Uterus (tissue), 4 donors: ENCODE measurements at places on chromosomes 7 and 10.

GRCh38 chr7:126803060-126803665 lies 449.6 kb downstream of the GRM8 start:
- no peaks in the 10 kb centered on the region for H3K27me3 ChIP-seq
- no peak overlapping the region for H3K27ac ChIP-seq
- no peak overlapping the region for H3K4me3 ChIP-seq
- H3K36me3 ChIP-seq: no peaks in the 10 kb centered on the region
- no peaks in the 10 kb centered on the region for H3K4me1 ChIP-seq
- DNase-seq: no peak

DNA sequence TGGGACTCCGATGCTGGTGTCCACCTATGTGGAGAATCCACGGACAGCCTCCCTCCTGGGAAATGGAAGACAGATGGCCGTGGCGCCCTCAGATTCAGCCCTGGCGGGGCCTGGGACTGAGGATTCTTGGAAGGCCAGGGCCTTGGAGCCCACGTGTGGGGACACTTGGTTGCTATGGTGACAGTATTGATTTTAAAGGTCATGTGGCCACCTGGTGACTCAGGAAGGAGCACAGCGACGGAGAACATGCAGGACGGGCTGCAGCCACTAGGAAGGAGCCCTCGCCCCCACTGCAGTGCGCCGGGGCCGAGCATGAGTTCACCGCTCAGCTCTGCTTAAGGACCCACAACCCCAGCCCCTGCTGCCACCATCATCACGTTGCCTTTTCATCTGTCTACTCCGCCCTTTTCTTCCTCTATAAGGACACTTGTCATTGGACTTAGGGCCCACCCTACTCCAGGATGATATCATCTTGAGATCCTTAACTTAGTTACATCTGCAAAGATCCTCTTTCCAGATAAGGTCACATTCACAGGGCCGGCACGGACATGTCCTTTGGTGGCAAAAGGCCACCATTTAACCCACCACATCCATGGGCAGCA lies 3.7 kb upstream of the STK32C start:
- H3K4me3 ChIP-seq: no peak overlapping the region
- H3K27ac ChIP-seq: no peak overlapping the region
- H3K4me1 ChIP-seq: no peaks in the 10 kb centered on the region
- no peaks in the 10 kb centered on the region for H3K27me3 ChIP-seq

GRCh38 chr7:66725843-66726242 lies 14.7 kb upstream of the RABGEF1 start:
- no peaks in the 10 kb centered on the region for H3K36me3 ChIP-seq
- no peaks in the 10 kb centered on the region for H3K4me1 ChIP-seq
- H3K27me3 ChIP-seq: no peaks in the 10 kb centered on the region
- H3K4me3 ChIP-seq: no peak overlapping the region

- no peaks in the 10 kb centered on the region for H3K27me3 ChIP-seq
- no peak overlapping the region for H3K4me3 ChIP-seq
- DNase-seq: no peak
- no peaks in the 10 kb centered on the region for H3K4me1 ChIP-seq
- no peak overlapping the region for H3K27ac ChIP-seq
Observed at GRCh38 chr10:67697724-67698131, 1.7 kb upstream of the CTNNA3 start.

DNA sequence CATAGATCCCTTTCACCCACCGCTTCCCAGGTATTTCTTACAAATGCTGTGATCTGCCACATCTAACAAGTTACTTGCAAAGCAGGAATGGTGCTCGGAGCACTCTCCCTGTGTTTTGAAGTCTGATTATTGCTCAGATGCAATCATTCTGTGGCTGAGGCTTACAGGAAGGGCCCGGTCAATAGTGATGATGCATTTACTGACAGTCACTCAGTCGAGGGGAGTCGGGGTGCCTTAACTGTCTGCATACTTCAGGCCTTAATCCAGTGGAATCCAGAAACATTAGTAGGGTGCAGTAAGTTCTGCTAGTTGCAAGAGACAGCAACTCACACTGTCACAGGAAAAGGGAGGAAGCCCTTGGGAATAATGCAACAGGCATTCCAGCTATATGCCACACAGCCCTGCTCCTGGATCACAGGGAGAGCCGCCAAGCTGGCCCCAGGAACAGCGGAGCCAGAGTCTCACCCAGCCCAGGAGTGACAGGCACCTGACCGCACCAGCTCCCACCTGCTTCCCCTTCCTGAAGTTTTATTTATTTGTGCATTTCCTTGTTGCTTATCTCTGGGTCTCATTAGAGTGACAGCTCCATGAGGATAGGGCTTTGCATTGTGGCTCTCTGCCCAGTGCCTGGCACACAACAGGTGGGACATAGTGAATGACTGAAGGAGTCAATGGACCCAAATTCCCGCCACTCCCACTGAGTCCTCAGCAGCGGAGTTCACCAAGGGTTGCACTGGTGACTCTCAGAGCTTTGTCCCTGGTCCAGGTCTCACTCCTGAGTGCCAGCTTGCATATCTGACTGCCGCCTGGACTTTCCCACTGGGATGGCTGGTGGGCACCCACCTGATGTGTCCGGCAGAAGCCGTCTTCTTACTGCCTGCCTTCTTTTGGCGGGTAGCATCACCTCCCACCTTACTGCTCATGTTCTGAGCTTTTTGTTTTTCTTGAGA lies 212.5 kb upstream of the SH2B2 start:
- no peaks in the 10 kb centered on the region for H3K4me1 ChIP-seq
- H3K27ac ChIP-seq: no peak overlapping the region
- no peak for DNase-seq
- H3K27me3 ChIP-seq: no peaks in the 10 kb centered on the region
- no peaks in the 10 kb centered on the region for H3K36me3 ChIP-seq

- H3K36me3 ChIP-seq: no peaks in the 10 kb centered on the region
- no peak for DNase-seq
- no peak overlapping the region for H3K27ac ChIP-seq
- no peaks in the 10 kb centered on the region for H3K27me3 ChIP-seq
- no peak overlapping the region for H3K4me3 ChIP-seq
Observed at GRCh38 chr7:110522761-110523200, 568.1 kb upstream of the LRRN3 start.

DNA sequence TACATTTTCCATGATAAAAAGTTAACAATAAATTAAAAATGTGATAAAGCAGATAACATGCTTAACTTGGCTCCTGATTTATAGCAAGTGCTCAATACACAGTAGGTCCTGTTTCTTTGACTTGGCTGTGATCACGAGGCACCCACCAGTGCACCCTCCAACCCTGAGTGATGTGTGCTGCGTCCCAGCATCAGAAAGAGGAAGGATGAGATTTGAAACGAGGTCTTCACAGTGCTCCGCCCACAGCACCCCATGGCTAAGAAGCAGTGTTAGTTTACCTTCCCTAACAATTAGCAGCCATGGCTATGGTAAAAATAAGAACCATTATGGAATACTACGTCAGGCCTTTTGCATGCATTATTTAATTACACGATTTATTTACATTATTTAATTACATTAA lies 292.0 kb upstream of the ZMIZ1 start:
- H3K36me3 ChIP-seq: no peaks in the 10 kb centered on the region
- H3K4me1 ChIP-seq: peaks cover 9% of the 10 kb centered on the region
- DNase-seq: peak; percentile 10
- no peak overlapping the region for H3K4me3 ChIP-seq

DNA sequence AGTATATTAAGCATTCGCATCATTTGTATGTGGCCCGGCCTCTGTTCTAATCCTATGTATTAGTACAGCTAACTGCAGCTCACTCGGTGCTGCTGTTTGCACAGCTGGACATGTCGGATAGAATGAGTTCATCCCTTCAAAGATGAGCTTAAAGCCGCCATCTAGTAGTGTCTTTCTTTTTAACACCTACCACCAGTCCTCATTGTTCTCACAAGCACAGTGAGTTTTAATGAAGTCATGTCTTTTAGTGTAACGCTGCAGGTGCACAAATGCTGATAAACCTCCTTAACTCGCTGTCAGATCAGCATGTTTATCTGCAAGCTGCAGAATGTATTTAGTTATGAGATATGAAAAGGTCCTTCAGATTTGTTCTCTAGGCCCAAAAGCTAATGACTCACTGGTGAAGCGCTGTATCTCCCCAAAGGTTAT lies 247.5 kb downstream of the MTERF1 start:
- no peak overlapping the region for H3K4me3 ChIP-seq
- no peak overlapping the region for H3K27ac ChIP-seq
- no peaks in the 10 kb centered on the region for H3K4me1 ChIP-seq
- H3K27me3 ChIP-seq: no peaks in the 10 kb centered on the region
- no peak for DNase-seq

DNA sequence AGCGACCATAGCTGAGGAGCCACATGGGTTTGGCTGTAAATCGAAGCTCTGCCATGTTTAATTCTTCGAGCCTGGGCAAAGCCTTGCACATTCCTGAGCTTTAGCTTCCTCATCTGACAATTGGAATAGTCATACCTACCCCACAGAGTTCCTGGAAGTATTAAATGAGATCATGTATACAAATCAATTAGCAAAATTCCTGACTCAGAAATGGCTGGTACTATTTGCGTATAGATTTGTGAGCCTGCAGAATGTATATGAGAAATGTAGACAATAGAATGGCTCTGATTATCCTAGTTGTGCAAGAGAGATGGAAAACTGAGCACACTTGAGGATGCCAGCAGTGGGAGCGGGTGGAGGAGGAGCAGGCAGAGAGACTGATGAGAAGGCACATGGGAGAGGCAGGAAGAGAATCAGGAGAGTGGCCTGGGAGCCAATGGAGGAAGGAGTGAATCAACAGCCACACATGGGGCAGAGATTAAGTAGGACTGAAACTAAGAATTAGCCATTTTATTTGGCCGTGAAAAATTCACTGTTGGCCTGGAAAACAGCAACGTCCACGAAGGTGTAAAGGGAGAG lies 128.0 kb upstream of the C1GALT1 start:
- no peaks in the 10 kb centered on the region for H3K27me3 ChIP-seq
- no peak for DNase-seq
- no peaks in the 10 kb centered on the region for H3K4me1 ChIP-seq
- no peak overlapping the region for H3K27ac ChIP-seq
- H3K4me3 ChIP-seq: no peak overlapping the region

DNA sequence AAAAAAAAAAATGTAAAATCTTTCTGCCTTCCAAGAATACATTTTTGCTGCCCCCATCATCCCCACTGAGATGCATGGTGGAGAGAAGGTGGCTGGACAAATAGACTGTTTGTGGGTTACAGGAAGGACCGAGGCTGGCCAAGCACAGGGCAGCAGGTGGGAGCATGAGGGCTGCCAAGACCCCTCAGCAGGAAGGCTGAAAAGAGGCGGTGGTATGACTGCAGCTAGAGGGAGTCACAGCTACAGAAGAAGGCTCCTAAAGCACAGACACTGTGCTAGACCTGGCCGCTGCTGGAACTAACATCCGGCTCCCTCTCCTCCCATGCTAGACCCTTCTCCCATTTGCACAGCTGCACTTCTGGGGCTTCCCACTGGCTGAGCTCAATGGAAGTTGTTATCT lies 289.6 kb downstream of the TCERG1L start:
- no peak for DNase-seq
- no peak overlapping the region for H3K4me3 ChIP-seq
- H3K4me1 ChIP-seq: no peaks in the 10 kb centered on the region
- H3K27ac ChIP-seq: no peak overlapping the region

- no peak for DNase-seq
- no peaks in the 10 kb centered on the region for H3K4me1 ChIP-seq
- H3K4me3 ChIP-seq: no peak overlapping the region
- no peaks in the 10 kb centered on the region for H3K36me3 ChIP-seq
Observed at GRCh38 chr7:2663960-2664359, 24.0 kb upstream of the AMZ1 start.

DNA sequence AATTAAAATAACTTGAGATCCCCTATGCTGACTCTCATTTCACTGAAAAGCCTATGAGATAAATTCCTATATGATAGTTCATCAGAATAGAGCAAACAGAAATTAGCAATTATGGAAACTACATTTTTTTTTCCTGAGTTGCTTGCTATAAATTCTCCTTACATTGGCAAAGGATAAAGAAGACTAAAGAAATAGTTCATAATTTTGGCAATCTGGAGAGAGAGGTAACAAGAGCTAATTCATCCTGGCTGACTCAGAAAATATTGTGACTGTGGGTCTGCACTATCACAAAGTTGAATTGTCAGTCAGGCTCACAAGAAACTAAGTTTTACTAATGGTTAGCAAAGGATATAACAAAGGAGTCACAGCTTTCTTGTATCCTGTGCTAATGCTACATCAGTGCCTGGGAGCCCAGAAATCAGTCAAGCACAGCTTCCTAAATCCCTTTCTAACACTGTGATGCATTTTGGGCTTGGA lies 483.0 kb downstream of the MAGI2 start:
- H3K4me1 ChIP-seq: no peaks in the 10 kb centered on the region
- H3K4me3 ChIP-seq: no peak overlapping the region
- no peaks in the 10 kb centered on the region for H3K27me3 ChIP-seq
- DNase-seq: no peak

DNA sequence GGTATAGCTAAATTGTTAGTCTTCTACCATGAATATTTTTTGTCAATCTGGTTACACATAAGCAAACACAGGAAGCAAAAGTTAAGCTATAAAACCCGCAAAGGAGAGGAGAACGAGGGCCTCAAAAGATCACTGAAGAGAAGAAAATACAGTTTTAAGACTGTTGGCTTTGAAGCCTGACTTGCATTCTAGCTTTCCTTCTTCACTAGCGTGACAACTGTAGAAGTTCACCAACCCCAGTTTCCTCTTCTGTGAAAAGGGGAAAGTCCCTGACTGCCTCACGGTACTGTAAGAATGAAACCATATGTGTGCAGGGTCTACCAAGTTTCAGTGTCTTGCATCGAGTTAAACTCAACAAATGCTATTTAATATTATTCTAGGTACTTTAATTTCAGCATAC lies 7.5 kb upstream of the LRRN3 start:
- no peak for DNase-seq
- H3K36me3 ChIP-seq: no peaks in the 10 kb centered on the region
- no peaks in the 10 kb centered on the region for H3K4me1 ChIP-seq

DNA sequence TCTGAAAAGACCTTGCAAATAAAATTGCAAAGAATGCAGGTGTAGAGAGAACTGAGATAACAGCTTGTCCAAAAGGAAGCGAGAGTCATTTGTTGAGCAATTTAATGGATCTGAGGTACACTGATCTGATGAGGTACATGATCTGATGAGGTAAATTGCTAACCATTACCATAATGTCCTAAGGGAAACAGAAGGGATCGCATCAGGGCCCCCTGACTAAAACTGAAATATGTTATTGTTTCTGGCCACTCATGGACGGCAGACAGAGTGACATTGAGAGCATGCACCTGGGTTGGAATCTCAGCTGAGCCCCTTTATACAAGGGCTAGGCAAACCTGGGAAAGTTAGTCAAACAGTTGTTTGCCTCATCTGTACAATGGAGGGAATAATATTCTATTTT lies 15.8 kb upstream of the PAPSS2 start:
- H3K27me3 ChIP-seq: no peaks in the 10 kb centered on the region
- H3K4me3 ChIP-seq: no peak overlapping the region
- H3K4me1 ChIP-seq: no peaks in the 10 kb centered on the region
- DNase-seq: no peak
- no peaks in the 10 kb centered on the region for H3K36me3 ChIP-seq

- H3K27ac ChIP-seq: no peak overlapping the region
- H3K4me3 ChIP-seq: no peak overlapping the region
- no peaks in the 10 kb centered on the region for H3K4me1 ChIP-seq
- no peaks in the 10 kb centered on the region for H3K36me3 ChIP-seq
- no peaks in the 10 kb centered on the region for H3K27me3 ChIP-seq
Observed at GRCh38 chr10:80739963-80740715, 202.4 kb downstream of the SH2D4B start.
